NCI-H526 treated with DMSO at 0.1 percent for 48 hours (cell line): ENCODE measurements at places on chromosomes 5 and 9.
A peak's percentile ranks its signal among the peaks of the same experiment; 100 is the strongest.

DNA sequence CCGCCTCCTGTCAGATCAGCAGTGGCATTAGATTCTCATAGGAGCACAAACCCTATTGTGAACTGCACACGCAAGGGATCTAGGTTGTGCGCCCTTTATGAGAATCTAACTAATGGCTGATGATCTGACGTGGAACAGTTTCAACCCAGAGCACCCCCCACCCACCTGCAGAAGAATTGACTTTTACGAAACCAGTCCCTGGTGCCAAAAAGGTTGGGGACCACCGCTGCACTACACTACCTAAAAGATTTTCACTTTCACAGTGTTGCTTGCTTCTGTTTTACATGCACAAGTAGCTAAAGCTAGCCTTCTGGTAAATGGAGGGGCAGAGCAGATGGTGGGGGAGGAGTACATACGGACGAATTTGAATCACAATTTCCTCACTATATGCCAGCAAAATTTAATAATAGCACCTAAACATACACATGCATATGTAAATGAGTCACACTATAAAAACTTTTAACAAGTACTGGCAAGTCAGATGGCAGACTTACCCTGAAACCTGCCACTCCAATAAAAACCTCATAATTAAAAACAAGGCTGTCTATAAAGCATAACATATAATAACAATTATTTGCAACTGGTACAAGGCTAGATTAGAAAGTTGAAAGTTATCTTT is 24.0 kb upstream of the CDKN2B start:
- DNase-seq = no peak

GRCh38 chr9:134624137-134624591 is 17.4 kb upstream of the COL5A1 start:
- DNase-seq = no peak

DNA sequence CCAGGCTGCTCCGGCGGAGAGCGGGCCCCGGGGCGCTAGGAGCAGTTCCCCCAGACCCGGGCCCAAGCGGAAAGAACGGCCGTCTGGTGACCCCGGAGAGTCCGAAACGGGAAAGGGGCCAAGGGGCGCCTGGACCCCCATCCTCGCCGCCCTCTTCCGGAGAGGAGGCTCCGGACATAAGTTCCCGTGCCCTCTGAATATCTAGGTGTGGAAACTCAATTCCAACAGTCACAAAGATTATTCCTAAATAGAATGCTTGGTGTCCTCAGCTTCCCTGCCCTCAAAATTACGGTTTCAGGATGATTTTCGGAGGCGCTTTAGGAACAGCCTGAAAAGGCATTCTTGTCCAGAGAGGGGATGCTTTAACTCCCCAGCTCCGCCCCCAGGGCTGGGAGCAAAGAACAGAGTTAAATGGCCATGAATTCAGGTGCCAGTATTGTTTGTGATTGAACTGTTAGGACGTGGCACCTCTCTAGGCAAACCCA is 681 bp upstream of the LHFPL2 start:
- no peak for DNase-seq

DNA sequence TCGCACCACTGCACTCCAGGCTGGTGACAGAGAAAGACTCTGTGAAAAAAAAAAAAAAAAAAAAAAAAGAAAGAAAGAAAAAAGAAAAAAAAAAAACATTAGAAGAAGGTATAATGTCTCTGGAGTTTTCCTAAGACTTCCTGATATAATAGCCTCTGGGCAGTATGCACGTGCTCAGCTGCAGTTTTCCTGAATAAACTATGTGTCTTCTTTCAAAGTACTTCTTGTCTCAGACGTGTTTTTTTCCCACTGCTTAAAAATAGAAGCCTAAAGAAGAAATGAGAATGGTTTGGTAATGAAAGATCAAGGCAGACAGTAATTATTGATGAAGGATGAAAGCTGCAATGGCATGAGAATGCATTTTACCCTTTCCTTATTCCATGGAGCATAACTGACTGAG is 148.1 kb upstream of the TRPC7 start:
- no peak for DNase-seq

DNA sequence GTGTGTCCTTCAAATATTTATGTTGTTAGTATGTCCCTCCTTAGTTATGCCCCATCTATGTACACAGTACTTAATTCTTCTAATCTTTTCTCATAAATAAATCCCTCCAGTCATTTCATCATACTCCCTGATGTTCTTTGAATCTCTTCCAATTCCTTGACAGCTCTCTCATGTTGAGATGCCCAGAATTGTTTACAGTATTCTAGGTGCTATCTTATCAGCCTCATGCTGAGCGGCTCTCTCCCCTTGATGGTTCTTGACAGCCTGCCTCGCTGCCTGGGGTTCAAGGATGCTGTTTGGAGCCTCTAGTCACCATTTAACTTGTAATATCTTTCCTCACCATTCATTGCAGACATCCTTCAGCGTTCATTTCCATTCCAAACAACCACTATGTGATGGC is 799.2 kb downstream of the BRINP1 start:
- DNase-seq = no peak

DNA sequence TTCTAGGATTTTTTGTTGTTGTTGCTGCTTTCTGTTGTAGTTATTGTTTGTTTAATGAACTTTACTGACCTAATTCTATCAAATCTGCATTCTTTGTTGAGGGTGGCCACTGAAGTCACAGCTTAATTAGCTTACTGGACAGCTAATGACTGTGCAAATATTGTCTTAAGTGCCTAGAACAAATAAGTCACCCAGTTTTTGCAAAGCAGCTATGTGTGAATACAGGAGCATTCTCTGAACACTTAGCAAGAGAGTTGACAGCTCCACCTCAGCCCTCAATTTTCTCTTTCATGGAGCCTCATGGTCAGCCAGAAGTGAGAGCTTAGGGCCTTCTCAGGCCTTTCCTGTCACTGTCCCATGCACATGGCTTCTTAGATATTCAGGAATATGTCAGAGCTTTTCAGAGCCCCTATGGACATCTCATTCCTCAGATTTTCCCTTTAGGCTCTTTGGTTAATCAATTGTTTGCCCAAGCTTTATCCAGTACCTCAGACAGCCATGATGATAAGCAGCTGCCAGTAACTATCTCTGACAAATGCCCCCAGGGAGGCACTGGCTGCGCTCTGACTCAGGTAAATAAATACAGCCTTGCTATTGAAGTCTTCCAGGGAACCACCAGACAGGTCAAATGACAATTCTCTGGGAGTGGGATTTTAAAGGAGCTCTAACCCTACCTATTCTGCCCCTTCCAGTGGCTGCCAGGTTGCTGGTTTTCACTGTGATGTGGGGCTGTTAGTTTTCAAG is 241.4 kb upstream of the IL12B start:
- peak; percentile 20 for DNase-seq

DNA sequence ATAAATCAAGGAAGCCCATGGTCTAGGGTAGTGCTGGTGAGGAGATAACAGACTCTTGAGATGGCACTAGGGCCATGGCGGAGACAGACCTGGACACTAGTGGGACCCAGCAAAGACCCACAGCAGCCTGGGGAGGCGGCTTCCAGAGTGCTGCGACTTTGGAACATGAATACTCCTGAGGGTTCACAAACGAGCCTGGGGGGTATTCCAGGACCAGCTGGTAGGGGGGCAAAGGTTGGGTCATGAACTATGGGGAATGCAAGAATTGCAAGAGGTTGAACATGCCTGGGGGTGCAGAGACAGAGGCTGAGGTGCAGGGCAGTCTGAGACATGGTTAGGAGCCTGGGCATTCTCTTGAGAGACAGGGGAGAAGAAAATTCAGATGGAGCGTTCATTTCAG is 43.8 kb upstream of the SPTLC1 start:
- DNase-seq = no peak

DNA sequence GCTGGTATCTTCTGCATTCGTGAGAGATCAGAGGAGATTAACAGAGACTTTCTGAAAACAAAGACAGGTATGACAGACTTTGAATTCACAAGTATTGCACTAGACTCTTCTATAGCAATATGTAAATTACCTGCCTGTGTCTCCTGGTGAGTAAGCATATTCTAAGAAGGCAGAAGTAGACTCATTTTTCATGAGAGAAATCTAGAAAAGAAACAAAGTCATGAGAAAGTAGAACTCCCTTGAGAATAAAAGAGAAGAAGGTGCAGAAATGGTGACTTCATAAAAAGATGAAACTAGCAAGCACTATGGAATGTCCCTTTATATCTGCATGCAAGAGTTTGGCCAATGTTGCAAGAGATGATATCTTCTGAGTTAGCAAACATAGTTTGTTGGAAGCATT is 419.8 kb downstream of the DMRT2 start:
- no peak for DNase-seq

GRCh38 chr9:36424289-36425055 is 24.4 kb upstream of the RNF38 start:
- DNase-seq = no peak
